Right ventricle myocardium superior (tissue), 1 donor: ENCODE measurements at places on chromosomes 7 and 10. TPM values are rescaled to one million over a fixed set of nuclear protein-coding genes. Genes with fewer than 3 reads are reported as not detected.

OR2A42 gene
- not detected for total RNA-seq

PTPRN2 gene
- total RNA-seq = 1.2 TPM

MOGAT3 gene
- not detected for total RNA-seq

MALRD1 gene
- total RNA-seq = 1.1 TPM

FIGNL1 gene
- total RNA-seq = 3.4 TPM

ANKRD1 gene
- 1,733 TPM for total RNA-seq

SNCG gene
- 23.5 TPM for total RNA-seq

KEL gene
- 0.43 TPM for total RNA-seq

SFR1 gene
- total RNA-seq = 4.9 TPM

TRPV6 gene
- total RNA-seq = not detected

ELOVL3 gene
- total RNA-seq = 0.22 TPM

ACTL6B gene
- total RNA-seq = not detected

ARF5 gene
- total RNA-seq = 70.5 TPM

DOCK1 gene
- total RNA-seq = 14.3 TPM

NET1 gene
- 15.6 TPM for total RNA-seq

ECHS1 gene
- 239 TPM for total RNA-seq

HKDC1 gene
- not detected for total RNA-seq

ADAM8 gene
- 2.5 TPM for total RNA-seq

VAX1 gene
- not detected for total RNA-seq

CHST3 gene
- 15.4 TPM for total RNA-seq

RASSF4 gene
- total RNA-seq = 87.5 TPM

NEURL1 gene
- 0.05 TPM for total RNA-seq

DYDC2 gene
- not detected for total RNA-seq

TMEM106B gene
- total RNA-seq = 43.2 TPM

CCZ1B gene
- total RNA-seq = 30.0 TPM

SFRP5 gene
- 2.1 TPM for total RNA-seq
